ENCODE measurements at places on chromosomes 2 and 18.

- DNase-seq = no peak
These were observed 180.3 kb downstream of the TFCP2L1 start for GRCh38 chr2:121104721-121105141.

- DNase-seq = no peak
These were observed 979.1 kb downstream of the LRP1B start for GRCh38 chr2:141151611-141152286.

GRCh38 chr2:42328148-42328833, 32.7 kb downstream of the COX7A2L start:
- no peak for DNase-seq

GRCh38 chr18:59266886-59267502, 6.3 kb downstream of the RAX start:
- DNase-seq = no peak

DNA sequence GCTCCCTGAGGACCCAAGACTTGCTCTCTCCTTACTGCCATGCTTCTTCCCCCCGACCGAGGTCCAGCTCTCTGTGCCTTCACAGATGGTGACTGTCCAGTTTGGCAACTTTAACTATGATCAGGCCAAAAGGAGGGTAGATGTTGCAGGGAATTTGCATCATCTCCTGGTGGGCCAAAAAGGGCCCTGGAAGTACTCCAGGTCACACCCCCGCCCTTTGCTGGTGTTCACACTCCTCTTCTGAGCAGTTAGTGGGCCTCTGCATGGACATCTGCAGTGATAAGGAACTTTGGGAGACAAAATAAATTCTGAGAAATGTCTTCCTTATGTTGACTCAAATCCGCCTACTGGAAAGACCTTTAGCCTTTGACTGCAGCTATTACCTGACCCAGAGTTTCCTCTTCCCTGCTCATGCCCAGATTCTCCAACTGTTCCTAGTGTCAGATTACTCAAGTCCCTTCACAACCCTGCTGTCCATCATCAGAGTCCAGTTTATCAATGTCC, 234.4 kb downstream of the LOXHD1 start:
- no peak for DNase-seq

- DNase-seq = no peak
These were observed 125.3 kb upstream of the SLC39A10 start for GRCh38 chr2:195531754-195532153.

- no peak for DNase-seq
These were observed 22.8 kb downstream of the ICA1L start for GRCh38 chr2:202848813-202849212.

- no peak for DNase-seq
These were observed 11.9 kb downstream of the IL18R1 start for GRCh38 chr2:102367331-102367971.

GRCh38 chr2:209525834-209526281, 102.0 kb downstream of the MAP2 start:
- DNase-seq = peak; percentile 76

GRCh38 chr2:85840091-85840490, 48.7 kb downstream of the ST3GAL5 start:
- no peak for DNase-seq

- DNase-seq = no peak
These were observed 755 bp downstream of the NEUROD1 start for GRCh38 chr2:181679544-181679979.

DNA sequence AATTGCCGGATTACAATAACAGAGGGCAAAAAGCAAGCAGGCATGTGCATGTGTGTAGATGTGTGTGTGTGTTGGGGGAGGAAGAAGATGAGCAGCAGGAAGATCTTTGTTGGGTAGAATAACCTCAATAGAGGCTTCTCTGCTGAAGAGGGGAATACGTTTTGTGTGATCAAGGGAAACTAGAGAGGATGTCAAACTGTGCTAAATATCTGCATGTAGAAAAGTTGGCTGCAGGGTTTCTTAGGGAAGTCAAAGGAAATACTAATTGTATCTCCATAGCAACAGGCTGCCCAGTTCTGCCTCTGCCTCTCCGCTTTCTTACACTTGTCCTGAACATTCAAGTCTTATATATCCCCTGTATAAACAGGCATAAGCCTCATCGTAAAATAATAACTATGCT, 190.1 kb upstream of the RND3 start:
- no peak for DNase-seq

DNA sequence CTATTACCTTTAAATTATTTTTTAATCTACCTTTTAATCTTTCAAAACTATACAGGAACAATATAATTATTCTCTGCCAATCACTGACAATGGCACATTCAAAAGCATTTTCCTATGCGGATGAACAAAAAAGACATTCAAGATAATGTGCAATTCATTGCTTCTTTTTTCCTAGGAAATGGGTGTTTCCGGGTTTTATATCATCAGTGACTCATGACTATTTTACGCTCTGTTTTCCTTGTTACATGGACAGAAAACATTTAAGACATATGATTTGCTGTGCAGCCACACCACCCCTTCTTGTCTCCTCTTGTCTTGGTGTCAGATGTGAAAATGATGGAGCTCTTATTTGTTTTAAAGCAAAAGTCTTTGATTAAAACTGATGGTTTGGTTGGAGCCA, 184.7 kb upstream of the LINC00305 start:
- DNase-seq = no peak

DNA sequence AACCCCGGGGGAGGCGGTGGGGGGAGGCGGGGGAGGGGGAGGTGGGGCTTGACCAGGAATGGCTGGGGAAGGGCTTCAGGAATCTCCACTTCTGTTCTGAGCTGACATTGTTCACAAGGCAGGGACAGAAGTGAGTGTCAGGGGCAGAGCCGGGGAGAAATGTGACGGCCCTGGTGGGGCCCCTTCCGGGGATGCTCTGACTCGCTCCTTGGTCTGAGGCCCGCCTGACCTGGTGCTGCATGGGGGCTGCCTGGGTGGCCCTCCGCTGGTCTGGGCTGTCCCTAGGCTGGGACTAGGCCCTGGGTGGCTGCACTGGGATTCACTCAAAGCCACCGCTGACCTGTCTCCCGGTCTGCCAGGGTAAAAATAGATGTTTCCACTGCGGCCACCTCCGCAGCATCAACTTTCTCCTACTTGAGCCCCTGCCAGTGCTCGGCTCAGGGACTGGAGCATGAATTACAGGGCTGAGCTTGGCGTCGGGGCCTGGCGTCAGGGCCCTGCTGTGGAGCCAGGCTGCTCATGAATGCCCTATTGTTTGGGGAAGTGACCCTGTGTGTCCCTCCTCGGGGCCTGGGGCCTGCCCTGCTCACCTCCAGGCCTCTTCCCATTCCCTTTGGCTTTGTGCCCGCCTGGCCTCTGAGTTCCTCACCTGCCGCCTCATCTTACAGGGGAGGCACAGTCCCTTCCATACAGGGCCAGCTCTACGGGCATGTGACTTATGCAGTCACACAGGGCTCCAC, 247.5 kb downstream of the DYSF start:
- no peak for DNase-seq

DNA sequence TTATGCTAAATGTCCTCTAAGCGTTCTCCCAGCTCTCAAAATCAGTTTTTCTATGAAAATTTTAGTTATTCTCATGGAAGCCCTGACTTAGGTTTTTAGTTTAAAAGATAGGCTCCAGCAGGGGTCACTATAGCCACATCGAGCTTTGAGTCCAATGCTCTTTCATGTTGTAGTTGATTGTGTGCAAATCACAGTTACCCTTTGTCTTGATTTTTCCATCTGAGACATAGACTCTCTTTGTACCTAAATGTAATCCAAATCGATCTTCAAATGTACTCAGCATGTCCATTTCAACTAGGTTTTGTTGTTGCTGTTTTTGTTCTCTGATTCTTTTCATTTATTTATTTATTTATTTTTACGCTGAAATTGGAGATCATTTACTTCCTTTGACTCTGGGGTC, 26.4 kb upstream of the MSTN start:
- peak; percentile 21 for DNase-seq

- no peak for DNase-seq
These were observed 194.8 kb upstream of the NABP1 start for GRCh38 chr2:191483117-191483516.

- DNase-seq = no peak
These were observed 176.6 kb upstream of the KLHL29 start for GRCh38 chr2:23208339-23208738.

DNA sequence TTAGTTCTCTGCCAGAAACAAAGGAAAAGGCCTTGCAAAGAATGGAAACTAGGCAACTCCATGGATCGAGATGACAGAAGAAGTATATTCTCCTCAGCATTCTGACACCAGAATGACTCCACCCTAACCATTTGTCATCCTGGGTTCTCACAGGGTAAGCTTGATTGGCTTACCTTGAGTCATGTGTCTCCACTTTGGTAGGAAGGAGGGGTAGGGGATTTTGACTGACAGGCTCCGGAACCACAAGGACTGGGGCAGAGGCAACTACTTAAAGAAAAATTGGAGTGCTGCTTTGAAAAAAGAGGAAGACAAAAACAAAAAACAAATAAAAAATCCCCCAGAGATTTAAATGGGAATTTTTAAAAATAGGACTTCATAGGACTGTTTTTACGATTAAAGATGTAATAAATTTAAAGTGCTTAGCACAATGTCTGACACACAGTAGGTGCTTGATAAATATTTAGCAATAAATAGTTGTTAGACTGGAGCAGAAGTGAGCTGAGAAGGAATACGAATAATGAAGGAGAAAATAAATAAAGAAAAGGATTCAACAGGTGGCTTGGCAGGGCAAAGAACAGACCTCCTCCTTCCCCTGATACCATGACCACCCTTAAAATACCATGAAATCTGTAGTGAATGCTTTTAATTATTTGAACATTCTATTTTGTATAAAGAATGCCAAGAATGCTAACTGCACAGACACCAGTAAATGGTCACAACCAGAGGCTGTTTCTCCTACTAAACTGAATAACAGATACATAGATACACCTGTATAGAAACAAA, 230.2 kb downstream of the CDCA7 start:
- no peak for DNase-seq

DNA sequence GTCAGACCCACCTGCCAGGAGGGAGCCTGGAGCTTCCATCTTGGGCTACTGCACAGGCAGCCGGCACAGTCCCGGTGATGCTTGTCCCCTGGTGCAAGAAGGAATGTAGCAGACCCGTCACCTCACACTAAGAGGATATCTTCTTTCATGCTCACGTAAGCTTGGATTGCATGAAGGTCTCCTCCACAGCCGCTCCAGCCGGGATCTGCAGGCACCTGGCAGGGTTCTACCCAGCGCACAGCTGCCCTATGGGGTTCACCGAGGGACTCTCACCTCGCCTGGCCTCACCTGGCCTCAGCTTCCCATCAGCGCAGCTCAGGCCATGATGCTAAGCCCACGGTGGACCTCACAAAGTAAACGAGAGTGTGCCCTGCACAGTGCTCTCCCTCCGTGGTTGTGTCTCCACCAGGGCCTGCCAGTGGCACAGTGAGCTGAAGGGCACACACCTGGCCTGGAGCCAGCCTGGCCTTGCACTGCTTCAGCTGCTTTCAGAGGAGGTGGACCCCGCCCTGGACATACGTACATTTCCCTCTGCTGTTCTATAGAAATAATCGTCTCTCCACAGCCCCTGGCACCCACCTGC, 239.1 kb downstream of the SEPTIN10 start:
- no peak for DNase-seq

DNA sequence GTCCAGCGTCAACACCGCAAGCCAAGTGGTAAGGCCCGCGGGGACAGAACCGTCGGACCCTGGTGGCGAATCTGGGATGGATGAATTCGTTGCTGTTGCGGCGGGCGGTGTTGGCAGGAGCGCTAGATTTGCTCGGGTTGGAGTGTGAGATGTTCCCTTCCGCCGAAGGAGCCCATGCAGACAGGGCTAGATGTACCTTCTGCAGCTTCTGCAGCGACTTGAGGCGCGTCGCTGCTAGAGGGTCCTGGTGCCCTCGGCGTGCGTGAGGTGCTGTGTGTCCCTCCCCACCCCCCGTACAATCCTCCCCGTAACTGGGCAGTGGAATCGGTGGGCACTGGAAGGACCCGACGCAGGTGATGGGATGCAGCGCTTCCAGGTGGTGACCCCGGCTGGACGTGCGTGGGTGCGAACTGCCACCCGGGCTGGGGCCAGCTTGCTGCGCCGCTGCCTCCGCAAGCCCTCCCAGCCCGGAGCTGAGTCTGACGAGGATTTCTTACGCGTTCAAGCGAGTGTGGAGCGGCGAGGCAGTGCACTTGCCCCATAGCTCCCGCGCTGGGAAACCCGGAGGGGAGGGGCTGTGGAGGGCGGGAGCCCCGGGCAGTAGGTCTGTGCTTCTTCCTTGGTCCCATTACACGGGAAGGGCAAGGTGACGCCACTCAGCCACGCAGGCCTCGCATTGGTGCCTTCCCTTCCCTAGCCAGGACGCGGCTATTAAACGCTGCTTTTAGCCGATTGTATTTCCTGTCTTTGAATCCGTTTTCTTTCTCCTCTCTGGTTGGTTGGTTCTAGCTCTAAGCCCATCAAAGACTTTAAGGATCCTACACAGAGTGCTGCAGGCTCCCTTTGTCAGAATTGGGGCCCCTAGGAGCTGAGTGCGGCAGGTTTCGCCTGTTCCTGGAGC, 34.2 kb downstream of the CHRNA1 start:
- DNase-seq = no peak

- no peak for DNase-seq
These were observed 46.5 kb downstream of the TWIST2 start for GRCh38 chr2:238894226-238894949.

- DNase-seq = peak; percentile 36
These were observed 129.8 kb upstream of the RAB6C start for GRCh38 chr2:129849559-129850160.

DNA sequence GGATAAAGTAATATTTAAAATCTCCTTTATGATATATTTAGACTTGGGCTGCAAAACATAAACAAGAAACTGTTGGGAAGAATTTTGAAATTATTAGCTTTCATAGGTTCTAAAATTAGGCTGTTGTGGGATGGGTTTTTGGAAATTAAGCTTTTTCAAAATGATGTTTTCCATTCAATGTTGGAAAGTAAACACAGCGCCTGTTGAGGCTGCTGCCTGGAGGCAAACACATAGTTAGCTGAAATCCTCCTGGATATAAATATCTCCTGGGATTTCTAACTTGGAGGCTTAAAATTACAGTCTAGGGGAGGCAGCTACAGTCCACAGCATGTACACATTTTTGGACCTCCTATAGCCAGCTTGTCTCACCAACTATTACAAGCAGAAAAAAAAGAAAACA, 197.3 kb downstream of the DCC start:
- no peak for DNase-seq
